Uterus (tissue), 4 donors: ENCODE measurements at places on chromosomes 12 and 14. TPM values are rescaled to one million over a fixed set of nuclear protein-coding genes. Genes with fewer than 3 reads are reported as not detected.

The GYS2 gene
- not detected for total RNA-seq

The NEUROD4 gene
- not detected for total RNA-seq

DNA sequence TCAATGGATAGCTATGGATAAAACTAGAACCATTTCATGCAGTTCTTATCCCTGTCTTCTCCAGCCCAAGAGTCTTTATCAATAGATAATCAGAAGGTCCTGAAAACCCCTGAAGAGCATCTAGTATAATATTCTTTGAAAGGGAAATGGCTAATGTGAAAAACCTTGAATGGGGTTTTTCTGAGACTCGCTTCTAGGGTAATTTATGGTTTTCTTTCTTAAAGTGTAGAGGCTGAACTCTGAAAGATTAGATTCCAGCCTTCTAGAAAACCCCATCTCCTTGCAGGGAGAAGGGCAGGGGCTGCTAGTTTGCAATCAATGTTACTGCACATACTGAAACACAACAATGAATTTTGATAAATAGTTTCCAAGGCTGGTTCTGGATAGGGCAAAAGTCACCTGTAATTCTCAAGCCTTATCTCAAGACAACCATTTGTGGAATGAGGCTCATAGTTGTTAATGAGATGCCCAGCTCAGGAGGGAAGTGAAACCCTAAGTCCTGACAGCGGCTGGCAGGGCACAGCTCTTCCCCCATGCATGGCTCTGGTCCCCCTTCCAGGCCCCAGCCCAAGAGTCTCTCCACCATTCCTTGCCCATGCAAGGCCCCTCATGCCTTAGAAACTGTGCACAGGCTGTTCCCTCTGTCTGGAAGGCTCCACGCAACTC lies 33.7 kb upstream of the PYGL start:
- DNase-seq, result no peak

DNA sequence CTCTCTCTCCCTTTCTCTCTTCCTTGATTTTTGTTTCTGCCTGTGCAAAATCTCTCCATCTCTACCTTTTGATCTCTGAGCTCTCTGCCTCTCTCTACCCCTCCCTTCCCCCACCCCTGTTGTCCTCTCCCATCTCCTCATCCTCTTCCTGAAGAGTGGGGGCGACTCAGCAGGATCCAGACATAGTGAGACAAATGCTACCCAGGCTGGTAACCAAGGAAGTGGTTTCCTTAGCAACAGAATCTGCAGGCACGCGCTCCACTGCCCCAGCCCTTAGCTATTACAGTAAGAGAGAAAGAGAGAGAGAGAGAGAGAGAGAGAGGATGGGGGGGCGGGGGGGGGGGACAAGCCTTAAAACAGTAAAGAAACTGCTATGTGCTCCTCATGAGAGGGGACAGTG lies 85.6 kb downstream of the CMKLR1 start:
- no peak for DNase-seq

GRCh38 chr12:123896767-123897166 lies 75.9 kb downstream of the CCDC92 start:
- DNase-seq, result no peak

The TUBA1C gene
- total RNA-seq, result 60.4 TPM

GRCh38 chr14:52049721-52050588 lies 18.9 kb downstream of the NID2 start:
- no peak for DNase-seq

The KRT74 gene
- total RNA-seq, result not detected

GRCh38 chr12:93219947-93220346 lies 157.8 kb upstream of the NUDT4 start:
- DNase-seq, result no peak
